DMS53 (cell line): ENCODE measurements at places on chromosomes 3 and 15.
A peak's percentile ranks its signal among the peaks of the same experiment; 100 is the strongest.

DNA sequence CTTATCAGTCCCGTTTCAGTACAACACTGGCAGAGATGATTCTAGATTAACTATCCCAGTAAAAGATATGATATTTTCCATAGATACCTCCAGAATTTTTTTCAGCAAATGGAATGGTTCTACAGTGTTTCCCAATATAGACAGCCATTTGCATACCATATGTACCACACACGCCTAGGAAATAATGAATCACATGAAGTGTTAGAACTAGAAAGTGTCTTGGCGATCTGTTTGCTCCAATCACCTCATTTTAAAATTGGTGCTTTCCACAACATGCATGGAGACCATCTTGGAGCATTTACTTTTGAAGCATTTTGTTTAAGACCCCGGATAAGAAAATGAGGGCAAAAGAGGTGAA is 2.0 kb downstream of the C2CD4A start:
- peak; percentile 57 for DNase-seq

DNA sequence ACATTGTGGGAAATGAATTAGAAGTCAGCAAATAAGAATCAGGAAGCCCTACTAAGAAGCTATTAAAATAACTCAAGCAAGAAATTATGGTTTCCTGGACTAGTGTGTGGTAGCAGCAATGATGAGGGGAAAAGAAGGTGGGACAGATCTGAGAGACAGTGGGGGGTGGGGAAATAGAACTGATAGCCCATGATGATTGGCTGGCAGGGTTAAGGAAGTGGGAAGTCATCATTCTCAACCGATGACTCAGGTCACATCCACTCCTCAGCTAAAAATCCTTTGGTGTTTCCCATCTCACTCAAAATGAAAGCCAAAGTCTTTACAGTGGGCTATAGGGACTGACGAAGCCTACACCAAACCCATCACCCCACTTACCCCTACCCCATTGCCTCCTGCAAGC is 153.9 kb upstream of the ARHGEF26 start:
- no peak for DNase-seq

GRCh38 chr15:48395521-48396011 is 64.3 kb downstream of the DUT start:
- DNase-seq: no peak

GRCh38 chr3:187836823-187837770 is 91.8 kb upstream of the BCL6 start:
- no peak for DNase-seq

- DNase-seq: no peak
Measured at GRCh38 chr3:159886050-159886449, 102.6 kb upstream of the IL12A start.
